ENCODE measurements at places on chromosomes 12 and 14. TPM values are rescaled to one million over a fixed set of nuclear protein-coding genes. Genes with fewer than 3 reads are reported as not detected.

NPFF gene
- total RNA-seq = not detected

CLEC2A gene
- total RNA-seq = not detected

NTN4 gene
- total RNA-seq = 15.7 TPM

VDR gene
- total RNA-seq = 193 TPM

OGFOD2 gene
- 32.6 TPM for total RNA-seq

PTCSC3 gene
- total RNA-seq = not detected

SMIM41 gene
- not detected for total RNA-seq

DNA sequence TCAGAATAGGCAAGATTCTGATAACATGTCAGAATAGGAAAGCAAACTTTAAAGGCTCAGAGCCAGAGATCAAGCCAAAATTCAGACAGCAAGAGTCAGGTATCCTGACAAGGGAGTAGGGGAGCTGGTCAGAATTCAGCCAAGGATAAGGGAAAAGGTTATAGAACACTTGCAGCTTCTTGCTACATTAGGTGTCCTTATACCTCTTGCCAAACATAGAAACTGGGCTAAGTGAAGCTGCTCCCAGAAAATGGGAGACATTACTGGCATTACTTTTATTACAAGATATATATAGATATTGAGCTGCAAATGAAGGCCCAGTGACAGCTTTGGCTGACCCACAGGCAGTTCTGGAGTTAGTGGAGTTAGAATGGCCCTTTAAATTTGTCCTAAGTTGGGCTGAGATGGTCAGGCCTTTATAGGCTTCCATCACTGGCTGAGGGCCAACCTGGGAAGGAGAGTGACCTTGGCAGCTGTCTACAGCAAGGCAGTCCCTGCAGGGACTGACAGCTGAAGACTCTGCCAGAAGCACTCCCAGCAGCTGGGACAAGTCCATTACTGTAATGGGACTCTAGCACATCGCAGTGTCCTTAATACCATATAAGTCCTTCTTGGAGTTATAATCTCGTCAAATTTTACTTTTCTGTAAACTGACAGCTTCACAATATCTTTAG is 83.0 kb downstream of the LRRC9 start:
- DNase-seq = no peak

- DNase-seq = no peak
Measured at GRCh38 chr12:57142121-57142520, 5.3 kb downstream of the LRP1-AS start.

DNA sequence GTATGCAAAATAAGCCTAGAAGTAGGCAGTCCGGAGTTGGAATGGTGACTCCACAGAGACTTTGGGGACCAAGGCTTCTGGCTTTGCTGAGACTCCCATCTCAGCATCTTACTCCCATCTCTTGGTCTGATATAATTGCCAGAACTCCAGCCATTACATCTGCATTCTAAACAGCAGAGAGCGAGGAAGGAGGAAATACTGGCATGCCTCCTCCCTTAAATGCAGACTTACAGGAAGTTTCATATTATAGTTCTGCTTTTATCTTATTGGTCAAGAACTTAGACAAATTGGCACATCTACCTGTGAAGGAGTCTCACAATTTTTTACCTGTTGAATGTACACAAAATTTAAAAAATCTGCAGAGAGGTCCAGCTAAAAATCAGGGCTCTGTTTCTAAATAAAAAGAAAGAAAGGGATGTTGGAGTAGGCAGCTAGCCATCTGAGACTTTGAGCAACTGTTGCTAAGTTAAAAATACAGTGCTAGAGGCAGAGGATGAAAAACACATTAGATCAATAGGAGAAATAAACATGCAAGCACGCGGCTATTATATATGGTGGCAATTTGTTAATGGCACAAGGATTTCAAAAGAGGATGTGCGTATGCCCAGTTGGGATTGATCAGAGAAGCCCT is 209.9 kb upstream of the HMGA2 start:
- no peak for DNase-seq

GRCh38 chr12:15824516-15824915 is 35.3 kb upstream of the EPS8 start:
- no peak for DNase-seq

DNA sequence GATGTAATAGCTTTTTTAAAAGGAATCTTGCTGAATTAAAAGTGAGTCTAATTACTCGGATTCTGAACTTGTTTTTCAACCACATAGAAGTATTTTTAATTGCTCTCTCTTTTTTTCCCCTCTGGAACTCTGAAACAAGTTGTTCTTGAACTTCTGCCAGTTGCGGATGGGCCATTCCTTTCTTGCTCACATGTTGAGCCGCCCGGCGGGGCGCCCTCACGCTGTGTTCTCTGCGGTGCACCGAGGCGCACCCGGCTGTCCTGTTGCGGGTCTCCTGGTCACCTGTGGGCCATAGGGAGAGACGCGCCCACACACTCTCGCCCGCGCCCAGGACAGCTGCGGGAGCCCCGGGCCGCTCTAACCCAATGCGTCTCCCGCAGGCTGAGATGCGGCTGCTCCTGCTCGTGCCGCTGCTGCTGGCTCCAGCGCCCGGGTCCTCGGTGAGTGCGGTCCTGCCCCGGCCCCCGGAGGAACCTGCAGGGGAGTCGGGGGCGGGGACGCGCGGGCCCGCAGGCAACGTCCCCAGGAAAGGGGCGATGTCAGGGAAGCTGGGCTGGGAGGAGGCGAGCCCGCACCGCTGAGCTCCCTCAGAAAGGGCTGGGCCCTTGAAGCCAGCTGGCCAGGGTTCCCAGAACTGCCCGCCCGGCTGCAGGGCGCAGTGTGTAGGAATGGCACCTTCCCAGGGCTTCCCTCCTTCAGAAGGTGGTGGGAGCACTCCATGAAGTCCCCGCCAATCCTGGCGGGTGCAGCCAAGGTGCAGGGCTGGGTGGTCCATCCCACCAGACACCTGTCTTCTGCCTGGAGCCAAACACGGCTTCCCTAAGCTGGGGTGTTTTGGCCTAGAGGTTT is 2.3 kb downstream of the PAPLN start:
- DNase-seq = peak; percentile 50

GRCh38 chr14:28987516-28987915 is 220.9 kb downstream of the FOXG1 start:
- DNase-seq = no peak

DNA sequence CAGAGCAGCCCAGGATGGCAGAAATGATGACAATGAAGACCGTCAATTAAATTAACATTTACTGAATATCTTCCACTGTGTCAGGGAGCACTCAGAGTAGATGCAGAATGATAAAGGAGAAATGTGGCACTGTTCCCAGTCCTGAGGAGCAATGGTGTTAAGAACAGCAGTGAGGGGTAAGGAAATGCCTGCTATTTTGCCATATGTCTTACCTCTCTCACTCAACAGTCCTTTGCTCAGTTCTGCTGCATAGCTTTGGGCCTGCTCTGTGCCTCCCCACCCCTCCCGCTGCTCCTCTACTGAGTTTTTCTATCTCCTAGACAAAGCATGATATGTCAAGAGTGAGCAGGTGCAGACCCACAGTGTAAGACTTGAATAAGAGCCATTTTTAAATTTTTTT is 318.8 kb downstream of the NAV3 start:
- DNase-seq = no peak

GRCh38 chr12:106794369-106794768 is 19.9 kb downstream of the RIC8B start:
- DNase-seq = no peak

- no peak for DNase-seq
Measured at GRCh38 chr14:98298481-98299244, 973.3 kb downstream of the BCL11B start.

DNA sequence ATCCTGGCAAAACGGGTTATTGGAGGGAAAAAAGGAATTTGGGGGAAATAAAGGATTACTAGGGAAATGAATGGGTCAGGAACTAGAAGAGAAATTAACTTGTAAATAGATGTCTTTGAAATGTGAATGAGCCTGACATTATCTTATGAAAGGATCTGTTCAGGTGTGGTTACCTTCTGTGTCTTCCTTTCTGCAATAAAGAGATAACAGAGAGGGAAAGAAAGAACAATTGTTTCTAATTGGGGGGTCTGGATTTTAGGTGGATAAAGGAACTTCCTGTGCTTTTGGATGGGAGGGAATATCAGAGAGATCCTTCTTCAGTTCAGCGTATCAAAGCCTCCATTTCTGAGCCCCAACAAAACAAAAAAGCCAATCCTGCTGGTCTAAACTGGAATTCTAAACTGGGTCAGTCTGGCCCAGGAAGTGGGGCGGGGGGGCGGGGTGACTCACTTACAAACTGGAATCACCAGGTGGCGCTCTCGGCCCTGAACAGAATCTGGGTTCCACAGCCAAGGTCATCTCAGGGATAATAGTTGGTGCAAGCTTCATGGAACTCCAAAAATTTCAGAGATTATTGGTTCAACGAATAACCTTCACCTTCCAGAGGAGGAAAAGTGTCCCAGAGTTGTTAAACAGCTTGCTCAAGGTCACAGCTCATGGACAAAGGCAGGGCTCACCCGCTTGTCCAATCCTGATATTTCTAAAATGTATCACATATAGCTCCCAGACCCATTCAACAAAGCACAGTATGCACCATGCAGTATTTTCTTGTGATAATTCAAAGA is 15.2 kb upstream of the PEBP1 start:
- DNase-seq = peak; percentile 87

DNA sequence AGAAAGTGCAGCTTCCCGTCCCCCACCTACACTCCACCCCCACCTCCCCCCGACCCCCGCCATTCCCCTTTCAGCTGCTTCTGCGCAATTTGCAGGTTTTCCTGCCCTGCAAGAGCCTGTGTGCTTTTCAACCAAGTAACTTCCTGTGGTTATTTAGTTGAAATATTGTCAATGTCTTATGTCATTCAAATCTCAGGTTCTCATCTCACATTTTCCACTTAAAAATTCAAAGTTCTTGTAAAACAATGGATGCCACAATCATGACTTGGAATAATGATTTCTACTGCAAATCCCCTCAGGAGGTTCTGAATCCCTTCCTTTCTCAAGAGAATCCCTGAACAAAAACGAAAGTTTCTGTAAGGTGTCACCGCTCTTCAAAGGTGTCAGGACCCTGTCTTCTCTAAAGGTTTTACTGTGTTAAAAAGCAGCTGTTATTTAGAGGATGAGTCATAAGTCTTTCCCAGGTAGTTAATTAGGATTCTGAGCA is 31.6 kb downstream of the WBP11 start:
- no peak for DNase-seq

DNA sequence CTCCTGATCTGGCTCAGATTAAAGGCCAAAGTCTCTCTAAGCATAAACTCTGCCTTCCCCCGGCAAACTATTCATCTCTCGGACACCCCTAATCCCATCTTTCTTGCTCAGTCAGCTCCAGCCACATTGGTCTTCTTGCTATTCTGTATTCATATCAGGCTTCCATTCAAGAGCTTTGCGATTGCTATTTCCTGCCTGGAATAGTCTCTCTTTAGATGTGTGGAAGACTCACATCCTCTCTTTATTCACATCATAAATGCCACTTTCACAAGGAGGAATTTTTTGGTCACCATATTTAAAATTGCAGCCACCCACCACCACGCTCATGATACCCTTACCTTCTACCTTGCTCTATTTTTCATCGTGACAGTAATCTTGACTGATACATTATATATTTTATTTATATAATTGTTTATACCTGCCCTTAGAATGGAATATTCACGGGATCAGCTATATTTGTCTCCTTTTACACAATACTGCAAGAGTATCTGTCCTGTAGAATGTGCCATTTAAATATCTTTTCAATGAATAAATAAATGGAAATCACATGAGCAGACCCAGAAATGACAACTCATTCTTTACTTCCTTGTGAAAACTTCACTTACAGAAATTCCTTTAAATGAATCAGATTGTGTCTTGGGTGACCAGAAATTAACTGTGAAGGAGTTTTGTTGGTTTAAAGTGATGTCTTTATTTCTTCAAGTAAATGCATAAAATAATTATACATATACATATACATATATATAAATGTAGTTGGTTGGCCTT is 780.6 kb upstream of the FLRT2 start:
- DNase-seq = no peak

DNA sequence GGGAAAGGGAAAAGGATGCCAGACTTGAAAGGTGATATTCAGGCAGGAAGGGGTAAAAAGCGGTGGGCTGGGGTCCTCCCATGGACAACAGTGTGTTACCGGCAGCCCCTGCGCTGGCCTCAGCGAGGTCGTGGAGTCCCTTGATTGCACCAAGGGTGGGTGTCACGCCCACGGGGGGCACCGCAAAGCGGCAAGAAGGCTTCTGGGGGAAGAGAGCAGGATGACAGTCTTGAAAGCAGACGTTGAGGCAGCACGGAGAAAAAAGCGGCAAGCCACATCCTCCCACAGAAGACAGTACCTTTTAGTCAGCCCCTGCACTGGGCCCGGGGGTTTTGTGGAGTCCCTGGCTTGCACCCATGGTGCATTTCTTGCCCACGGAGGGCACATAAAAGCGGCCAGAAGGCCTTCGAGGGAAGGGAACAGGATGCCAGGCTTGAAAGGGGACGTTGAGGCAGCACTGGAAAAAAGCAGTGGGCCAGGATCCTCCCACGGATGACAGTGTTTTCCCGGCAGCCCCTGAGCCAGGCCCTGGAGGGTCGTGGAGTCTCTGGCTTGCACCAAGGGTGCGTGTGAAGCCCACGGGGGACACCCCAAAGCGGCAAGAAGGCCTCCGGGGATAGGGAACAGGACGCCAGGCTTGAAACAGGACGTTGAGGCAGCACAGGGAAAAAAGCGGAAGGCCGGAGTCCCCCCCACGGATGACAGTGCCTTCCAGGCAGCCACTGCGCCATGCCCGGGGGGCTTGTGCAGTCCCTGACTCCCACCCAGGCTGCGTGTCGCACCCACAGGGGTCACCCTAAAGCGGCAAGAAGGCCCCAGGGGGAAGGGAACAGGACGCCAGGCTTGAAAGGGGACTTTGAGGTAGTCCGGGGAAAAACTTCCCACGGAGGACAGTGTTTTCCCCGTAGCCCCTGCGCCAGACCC is 162.2 kb upstream of the ALG10B start:
- DNase-seq = no peak

GRCh38 chr14:53929871-53930715 is 26.5 kb downstream of the BMP4 start:
- no peak for DNase-seq

DNA sequence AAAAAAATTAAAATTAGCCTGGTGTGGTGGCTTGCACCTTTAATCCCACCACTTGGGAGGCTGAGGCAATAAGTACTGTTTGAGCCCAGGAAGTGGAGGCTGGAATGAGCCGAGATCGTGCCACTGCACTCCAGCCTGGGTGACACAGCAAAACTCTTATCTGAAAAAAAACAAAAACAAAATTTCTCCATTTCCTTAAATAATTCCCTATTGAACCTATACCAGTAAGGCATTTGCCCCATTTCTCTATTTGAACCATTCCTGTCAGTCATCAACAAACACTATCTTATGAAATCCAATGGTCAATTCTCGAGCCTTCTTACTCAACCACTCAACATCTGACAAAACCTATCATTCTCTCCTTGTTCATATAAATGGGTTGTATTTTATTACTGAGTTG is 14.7 kb downstream of the SLC2A14 start:
- no peak for DNase-seq

- DNase-seq = no peak
Measured at GRCh38 chr12:49809381-49809905, 18.8 kb downstream of the NCKAP5L start.

- no peak for DNase-seq
Measured at GRCh38 chr12:104410786-104411185, 46.0 kb upstream of the CHST11 start.

DNA sequence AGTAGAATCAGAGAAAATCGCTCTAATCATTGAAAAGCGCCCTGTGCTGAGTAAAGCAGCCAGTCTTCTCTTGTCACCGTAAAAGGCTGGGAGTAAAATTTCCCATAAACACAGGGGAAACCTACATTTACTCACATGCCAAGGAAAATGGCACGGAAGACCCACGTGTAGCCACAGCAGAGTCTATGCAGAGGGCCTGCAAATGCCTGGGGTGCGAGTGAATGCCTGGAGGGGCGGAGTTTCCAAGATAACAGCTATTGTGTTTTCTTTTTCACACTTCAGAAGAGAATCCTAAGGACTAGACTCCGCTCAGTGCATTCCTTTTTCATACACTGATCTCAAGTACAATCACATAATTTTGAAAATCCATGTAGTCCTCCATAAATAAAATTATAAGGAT is 159.9 kb upstream of the FOXN3 start:
- DNase-seq = no peak
